ENCODE measurements at places on chromosomes 1 and 21.

DNA sequence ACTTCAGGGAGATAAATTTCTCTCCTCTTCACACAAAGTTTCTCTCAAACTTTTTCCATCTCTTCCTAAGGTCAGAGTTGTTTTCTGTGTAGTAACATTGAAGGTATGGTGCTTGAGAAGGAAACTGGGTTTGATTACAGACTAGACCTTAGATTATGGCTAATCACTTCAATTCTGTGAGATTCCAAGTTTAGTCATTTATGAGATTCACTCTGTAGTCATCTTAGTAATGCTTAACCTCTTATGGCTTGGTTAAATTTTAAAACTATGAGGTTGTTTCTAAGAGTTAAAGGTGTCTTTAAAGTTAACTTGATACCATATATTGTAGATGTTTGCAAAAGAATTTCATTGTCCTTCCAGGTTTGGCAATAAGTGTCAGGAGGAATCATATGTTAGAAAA, 1092.2 kb downstream of the KCNT2 start:
- no peak for DNase-seq

GRCh38 chr1:67677930-67678329, 7.1 kb upstream of the GADD45A start:
- DNase-seq: no peak

- no peak for DNase-seq
Observed at GRCh38 chr1:107181253-107181969, 40.6 kb downstream of the NTNG1 start.

- DNase-seq: no peak
Observed at GRCh38 chr1:8097908-8098307, 71.8 kb upstream of the ERRFI1 start.

DNA sequence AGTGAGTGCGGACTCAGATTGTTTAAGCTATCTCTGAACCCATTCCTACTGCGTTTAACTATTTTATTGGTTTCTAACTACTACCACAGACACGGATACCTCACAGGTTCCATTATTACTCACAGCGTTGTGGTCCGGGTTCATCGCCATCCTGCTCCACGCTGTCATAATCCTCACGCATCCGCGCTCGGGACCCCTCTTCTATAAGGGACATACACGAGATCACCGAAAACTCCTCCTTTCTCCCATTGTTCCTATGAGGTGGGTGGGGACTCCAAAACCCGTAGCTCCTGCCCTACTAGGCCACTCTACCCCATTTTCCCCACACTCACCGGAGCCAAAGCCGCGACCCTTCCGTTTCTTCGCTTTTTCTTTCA, 610 bp downstream of the RBM8A start:
- DNase-seq: no peak

GRCh38 chr1:234779160-234779538, 169.2 kb upstream of the IRF2BP2 start:
- no peak for DNase-seq

DNA sequence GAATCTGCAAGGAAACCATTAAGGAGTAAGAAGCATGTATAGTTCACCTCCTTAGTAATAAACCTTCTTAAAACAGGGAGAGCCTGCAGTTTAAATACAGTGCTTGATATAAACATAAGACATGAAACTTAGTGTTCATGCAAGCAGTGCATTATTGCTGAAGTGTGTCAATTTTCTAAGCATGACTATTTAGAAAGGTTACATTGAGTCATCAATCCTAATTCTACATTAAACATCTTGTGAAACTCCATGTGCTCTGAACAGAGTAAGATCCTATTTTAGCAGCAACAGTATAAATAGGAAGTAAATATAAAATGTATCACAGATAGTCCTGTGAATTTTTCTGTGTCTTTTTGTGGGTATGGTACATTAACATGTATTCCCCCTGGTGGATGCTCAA, 135.5 kb downstream of the ESRRG start:
- DNase-seq: no peak

- DNase-seq: peak; percentile 77
Observed at GRCh38 chr1:241627453-241628259, 12.5 kb downstream of the CHML start.

- no peak for DNase-seq
Observed at GRCh38 chr1:107896936-107897335, 68.0 kb downstream of the VAV3 start.

- DNase-seq: no peak
Observed at GRCh38 chr1:180640531-180640949, 8.7 kb downstream of the XPR1 start.

GRCh38 chr1:32464191-32464715, 619 bp upstream of the ZBTB8B start:
- no peak for DNase-seq

DNA sequence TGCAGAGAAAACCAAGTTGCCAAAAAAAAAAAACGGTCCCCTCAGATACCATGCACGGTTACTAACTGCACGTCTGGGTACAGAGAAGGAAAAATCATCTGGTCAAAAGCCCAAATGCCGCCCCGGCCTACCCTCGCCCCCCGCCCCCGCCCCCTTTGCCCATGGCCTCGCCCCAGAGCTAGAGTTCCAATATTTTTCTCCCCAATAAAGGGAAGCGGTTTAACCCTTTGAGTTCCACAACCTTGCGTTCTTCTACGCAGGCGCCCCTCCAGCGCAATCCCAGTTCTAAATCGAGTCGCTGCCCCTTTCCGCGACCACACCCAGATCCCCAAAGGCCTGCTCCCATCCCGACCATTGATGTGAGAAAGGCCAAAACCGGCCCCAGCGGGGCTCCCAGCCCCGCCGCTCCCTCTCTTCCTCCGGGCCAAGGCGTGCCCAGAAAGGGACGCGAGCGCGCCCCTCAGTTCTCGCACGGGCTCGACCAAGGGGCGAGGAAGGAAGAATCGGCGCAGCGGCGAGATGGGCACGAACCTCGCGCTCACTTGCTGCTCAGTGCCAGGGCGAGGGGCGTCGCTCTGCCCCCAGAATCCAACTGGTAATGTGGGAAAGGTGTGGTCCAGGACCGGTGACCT, 797 bp downstream of the WDR47 start:
- DNase-seq: peak; percentile 37

DNA sequence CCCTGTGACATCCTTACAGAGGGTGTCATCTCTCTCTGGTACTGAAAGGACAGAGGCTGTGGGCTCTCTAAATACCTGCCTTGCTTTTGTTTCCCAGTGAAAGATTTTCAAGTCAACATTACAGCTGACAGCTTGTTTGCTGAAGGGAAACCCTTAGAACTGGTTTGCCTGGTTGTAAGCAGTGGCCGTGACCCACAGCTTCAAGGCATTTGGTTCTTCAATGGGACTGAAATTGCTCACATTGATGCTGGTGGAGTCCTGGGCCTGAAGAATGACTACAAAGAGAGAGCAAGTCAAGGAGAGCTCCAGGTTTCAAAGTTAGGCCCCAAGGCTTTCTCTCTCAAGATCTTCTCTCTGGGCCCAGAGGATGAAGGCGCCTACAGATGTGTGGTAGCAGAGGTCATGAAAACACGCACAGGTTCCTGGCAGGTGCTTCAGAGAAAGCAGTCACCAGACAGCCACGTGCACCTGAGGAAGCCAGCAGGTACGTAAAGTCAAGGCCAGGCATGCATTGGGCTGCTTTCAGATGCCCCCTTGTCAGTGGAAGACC, 11.8 kb downstream of the CD101 start:
- DNase-seq: no peak

- no peak for DNase-seq
Observed at GRCh38 chr1:58447042-58447441, 99.5 kb downstream of the OMA1 start.

GRCh38 chr1:227994632-227995300, 12.0 kb upstream of the WNT3A start:
- no peak for DNase-seq

DNA sequence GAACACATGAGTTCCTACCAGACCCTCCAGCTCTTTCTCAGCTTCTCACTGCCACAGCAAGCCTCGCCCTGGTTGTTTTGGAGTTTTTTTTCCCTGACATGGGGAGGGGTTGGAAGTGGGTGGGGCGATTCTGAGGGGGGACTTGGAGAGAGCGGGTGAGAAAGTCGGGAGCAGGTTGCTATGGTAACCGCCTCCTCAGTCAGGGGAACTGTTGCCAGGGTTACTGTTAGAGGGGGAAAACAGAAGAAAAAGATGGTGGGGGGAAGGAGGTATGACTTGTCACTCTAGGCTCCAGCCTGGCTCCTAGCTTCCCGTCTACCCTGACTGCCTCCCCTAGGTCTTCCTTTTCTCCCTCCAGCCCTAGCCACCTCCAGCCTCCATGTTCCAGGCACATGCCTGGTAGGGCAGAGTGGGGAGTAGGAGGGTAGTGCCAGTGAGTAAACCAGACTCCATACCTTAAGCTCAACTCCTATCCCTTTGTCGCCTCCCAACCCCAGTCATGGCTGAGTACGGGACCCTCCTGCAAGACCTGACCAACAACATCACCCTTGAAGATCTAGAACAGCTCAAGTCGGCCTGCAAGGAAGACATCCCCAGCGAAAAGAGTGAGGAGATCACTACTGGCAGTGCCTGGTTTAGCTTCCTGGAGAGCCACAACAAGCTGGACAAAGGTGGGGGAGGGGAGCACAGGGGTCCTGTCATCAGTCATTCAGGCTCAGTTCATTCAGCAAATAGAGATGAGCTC, 6.0 kb downstream of the PEA15 start:
- no peak for DNase-seq

DNA sequence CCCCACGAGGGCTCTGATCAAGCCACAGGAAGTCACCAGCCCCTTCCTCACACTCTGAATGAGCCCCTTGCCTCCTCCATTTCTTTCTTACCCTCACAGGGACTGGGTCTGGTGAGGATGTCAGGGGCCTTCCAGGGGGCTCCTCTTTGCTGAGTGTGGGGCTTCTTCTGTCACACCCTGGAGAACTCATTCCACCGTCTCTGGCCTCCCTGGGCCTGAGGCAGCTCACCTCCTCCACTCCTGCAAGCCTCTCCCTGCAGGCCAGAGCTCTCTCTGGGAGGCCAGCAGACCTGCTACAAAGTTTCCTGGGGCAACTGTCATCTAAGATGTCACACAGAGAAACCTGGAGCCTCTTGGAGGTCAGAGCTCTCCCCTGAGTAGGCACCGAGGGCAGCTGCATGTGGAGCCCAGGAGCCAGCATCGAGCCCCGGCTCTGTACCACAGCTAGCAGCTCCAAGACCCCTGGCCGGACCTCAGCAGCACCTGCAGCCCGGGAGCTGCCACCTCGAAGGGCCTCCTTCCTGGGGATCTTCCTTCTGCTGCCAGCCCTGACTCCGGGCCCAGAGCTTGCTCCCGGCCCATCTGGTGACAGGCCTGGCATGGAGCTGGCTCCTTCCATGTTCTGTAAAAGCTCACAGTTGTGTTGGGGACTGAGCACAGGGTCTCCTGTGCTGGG, 1.1 kb downstream of the SPOCD1 start:
- no peak for DNase-seq

GRCh38 chr1:212153635-212154034, 118.1 kb downstream of the DTL start:
- DNase-seq: peak; percentile 21

- no peak for DNase-seq
Observed at GRCh38 chr1:37599940-37600339, 4.2 kb upstream of the GNL2 start.

DNA sequence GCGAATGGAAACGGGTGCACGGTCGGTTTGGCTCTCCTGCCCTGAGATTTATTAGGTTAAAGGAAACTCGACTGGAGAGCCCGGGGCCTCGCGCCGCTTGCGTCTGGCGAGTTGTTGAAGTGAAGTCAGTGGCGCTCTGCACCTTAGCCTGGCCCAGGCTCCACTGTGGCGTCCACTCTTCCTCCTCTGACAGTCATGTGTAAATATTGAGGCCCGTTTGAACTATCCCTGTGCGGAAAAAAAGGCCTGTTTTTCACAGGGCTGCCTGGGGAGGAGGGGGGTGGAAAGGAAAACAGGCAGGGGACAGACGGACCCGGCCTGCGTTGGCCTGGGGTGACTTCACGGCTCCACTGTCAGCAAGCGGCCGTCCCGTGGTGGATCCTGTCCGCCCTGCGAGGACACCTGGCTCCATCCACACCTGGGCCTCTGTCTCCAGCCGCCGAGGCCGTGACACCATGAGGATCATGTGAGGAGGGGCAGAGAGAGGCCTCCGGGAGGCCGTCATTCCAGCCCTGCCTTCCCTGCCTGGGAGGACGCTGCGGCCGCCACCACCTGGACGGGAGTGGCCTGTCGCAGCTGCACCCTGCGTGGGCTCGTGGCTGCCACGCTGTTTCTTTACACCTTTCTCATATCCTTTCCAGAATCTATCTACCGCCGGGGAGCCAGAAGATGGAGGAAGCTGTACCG, 59.8 kb downstream of the FAAP20 start:
- DNase-seq: no peak

- no peak for DNase-seq
Observed at GRCh38 chr1:154864189-154864975, 5.7 kb downstream of the KCNN3 start.

- peak; percentile 9 for DNase-seq
Observed at GRCh38 chr1:214439352-214440119, 111.9 kb downstream of the PTPN14 start.

DNA sequence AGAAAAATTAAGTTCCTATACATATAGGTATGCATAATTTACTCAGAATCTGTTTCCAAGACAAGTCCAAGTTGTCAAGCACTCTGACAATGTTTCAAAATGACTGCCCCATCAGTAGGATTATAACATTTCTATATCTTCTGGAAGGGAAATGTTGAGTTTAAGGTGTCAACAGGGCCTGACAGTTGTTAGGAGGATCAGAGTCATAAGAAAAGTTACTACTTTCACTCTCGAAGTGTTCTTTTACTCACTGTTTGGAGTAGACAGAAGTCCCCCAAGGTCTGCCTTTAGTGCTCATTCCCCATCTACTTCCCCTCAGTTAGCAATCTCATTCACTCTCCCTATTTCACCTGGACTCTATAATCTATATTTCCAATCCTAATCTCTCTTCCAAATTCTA, 20.6 kb upstream of the MAGI3 start:
- DNase-seq: no peak

DNA sequence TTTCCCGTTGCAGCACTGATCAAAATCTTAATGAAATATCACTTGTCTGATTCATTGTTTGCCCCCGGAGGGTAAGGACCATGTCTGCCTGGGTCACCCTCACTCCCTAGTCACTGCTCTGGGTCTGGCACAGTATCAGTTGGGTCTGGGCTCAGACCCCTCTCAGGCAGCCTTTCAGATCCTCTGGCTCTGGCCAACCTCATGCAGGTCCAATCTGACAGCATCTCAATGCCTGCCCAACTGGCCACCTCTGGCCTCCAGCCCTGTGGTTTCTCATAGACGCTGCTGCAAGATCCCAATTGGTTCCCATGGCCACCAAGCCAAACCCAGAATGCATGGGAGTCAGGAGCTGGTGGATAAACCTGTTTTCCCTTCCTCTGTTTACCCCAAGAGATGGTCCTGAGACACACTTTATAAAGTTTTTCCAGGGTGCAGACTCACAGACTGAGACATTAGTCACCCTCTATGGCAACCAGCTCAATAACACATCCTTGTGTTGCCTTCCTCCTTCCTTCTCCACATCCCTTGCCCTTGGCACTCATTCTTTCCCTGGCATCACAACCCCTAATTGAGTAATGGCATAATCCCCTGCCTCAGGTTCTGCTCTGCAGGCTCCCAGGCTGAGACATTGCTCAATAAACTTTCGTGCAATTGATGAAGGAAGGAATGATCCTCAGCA, 199.2 kb downstream of the GRIK3 start:
- DNase-seq: no peak

Data from inflammatory macrophage (primary cell).